NCI-H187 (cell line): ENCODE measurements at places on chromosomes 3 and 15.

DNA sequence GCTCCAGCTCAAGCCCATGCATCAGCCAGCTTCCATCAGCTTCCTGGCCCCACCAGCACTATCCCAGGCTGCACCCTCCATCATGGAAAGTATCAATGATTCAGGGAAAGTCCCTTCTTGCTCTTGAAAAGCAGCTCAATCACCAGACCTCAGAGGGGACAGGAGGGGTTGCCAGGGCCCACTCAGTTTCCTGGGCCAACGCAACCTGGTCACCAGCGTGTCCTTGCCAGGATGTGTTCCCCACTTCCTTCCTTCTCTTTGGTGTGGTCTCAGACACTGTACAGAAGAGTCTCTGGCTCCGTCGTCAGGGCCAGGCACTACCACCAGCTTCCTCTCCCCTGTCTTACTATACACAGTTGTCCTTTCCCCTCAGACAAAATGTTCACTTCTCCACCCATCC, 3.0 kb downstream of the HDC start:
- DNase-seq, result no peak

GRCh38 chr15:75327005-75327404, 8.9 kb upstream of the COMMD4 start:
- DNase-seq, result no peak

DNA sequence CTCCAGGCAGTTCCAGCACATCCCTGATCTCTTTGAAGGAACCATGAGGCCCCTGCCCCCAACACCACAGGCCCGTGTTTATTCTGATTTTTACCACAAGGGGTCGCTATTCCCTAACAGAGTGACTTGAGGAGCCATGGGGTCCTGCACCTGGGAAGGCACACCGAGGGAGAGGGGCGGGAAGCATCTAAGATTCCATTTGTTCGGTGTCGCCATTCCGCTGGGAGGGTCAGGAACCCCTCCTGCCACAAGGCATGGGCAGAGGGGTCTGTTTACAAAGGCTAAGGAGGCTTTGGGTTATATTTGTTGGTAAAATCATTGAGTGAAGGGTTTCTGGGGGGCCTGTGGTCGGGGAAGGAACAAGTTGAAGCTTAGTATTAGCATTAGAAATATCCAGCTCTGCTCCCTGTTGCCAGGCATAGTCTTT, 77.1 kb downstream of the WDR76 start:
- peak; percentile 4 for DNase-seq

DNA sequence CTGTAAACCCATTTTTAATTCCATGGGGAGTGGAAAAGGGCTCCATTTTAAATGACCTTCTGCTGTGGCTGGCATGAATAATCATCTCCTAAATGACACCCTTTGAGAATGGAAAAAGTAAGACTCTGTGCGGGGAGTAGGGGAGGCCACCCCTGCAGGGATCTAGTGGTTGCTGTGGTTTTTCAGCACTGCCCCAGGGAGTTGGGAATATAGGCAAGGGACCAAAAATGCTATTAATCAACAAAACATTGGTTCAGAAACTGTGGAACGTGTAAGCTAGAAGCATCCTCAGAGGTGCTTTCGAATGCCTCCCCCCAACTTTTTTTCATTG, 30.1 kb upstream of the ADAMTS7 start:
- no peak for DNase-seq

DNA sequence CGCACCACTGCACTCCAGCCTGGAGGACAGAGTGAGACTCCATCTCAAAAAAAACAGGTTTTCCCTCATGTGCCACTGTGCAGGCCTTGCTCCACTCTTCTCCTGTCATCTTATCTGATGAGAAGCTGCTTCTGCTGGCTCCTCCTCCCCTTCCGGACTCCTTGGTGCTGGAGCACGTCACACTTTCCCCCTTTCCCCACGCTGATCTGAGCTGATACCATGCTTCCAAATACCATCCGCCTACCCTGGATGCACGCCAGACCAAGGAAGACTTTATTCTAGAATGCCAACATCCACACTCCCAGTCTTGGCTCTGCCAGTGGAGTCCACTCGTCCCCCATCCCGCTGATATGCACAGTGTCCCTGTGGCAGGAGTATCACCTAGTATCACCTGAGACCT, 31.3 kb downstream of the HOMER2 start:
- DNase-seq, result no peak

GRCh38 chr3:132417695-132418411, 551 bp downstream of the DNAJC13 start:
- DNase-seq, result no peak

DNA sequence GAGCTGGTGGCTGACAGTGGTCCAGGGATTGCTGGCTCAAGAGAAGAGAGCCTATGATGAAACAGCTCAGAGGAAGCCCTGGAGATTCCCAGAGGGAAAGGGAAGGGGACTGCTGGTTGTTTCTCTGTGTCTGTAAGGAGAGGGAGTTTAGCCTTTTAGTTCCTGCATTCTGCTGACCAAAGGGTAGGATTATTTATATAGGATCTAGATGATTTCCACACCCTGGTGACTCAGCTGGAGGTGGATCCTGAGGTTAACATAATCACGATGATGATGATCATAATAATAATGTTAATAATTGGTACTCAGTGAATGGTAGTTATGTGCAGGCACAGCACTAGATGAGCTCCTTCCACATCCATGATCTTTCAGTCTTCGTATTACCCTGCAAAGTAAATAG, 144.9 kb downstream of the EPHB1 start:
- no peak for DNase-seq

DNA sequence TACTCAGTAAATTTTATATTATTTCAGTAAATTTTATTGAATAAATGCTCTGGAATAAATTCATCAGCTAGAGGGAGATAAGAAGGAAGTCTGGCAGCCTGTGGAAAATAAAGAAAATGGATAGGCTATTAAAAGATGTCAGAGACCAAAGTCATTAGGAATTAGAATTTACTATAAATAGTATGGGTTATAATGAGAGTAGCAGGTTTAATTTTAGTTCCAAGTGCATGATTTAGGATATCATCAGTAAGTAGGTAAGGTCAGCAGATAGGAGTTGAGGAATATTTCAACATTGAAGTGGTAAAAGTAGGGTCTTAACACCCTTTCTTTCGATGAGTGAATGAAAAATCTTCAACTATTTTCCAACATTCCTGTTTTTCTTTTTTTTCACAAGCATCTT, 64.6 kb downstream of the SNRPN start:
- no peak for DNase-seq

- DNase-seq, result no peak
Observed at GRCh38 chr3:167304077-167304476, 76.0 kb downstream of the ZBBX start.

GRCh38 chr3:14434126-14434497, 31.7 kb downstream of the SLC6A6 start:
- no peak for DNase-seq

DNA sequence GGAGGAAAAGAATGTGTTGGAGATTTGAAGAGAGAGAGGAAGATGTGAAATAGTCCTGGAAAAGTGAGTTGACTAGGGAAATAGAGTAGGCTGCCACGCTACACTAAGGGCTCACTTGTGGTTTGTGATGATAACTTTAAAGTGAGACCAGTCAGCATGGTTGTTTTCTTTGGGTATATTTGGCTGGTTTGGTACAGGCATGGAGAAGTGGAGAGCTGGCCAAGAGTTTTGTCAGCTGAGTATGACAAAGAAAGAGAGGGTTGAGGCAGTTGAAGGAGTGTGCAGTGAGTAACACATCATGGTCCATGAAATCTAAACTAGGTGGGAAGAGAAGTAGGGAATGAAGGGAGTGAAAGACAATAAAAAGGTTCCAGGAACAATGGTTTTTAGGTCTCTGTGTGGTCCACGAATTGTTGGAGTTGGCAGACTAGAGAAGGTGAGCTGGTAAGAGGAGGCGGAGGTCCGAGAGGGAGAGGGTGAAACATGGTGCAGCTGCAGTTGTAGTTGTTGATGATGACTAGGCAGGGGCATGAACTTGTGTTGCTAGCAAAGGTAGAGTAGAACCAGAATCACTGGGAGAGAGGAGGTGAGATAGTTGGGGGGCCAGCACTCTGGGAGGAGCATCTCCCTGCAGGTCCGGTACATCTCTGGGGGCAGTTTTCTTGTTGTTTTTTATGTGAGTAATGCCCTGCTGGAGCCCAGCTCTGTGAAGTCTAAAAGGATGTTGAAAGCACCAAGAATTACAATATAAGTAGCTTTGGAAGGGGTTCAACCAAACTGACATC, 21.0 kb downstream of the ZNF80 start:
- no peak for DNase-seq

- no peak for DNase-seq
Observed at GRCh38 chr15:87907676-87908446, 348.7 kb downstream of the NTRK3 start.

DNA sequence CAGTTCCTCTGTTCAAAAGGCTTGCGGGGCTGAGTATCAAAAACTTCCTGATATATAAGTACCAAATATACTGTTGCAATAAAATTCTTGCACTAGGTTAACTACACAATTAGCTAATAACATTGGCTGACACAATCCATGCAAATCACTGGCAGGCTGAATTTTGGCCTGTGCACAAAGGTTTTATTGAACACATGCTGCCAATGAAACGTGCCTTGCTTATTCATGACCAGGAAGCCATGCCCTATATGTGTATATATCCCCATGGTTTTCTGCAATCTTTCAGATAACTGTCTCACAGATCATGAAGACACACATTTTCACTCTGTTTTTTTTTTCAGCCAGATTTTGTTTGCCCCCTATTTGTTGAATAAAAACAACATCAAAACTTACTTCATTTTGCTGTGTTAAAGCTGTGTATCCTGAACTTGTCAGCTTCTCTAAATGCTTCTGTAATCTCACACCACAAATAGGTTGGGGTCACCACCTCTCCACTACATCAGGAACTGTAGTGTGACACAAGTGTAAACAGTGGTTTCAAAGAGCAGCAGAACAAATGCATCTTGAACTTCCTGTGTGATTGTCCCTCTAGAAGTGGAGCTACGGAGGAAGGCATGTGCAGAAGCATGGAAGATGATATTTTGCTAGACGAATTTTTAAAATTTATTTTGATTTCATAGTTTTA, 920.7 kb upstream of the NR2F2 start:
- DNase-seq, result peak; percentile 8

- DNase-seq, result no peak
Observed at GRCh38 chr3:185823078-185824044, 1.5 kb downstream of the IGF2BP2 start.

DNA sequence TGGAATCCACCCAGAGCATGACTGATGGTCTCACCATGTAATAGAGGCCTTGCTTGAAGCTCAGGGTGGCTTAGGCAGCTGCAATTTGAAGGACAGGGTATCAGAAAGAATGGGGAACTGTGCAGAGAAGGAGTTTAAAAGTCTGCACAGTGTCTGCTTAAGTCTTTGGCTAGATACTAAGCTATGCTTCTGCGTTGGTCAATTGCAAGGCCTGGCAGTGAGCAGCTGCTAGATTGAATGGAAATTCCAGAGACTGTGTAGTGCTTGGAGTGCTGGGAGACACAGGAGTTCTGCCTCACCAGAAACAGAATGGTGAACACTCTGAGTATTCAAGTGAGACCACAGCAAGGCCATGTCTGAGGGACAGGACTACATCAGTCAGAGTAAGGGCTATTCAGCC, 17.3 kb upstream of the ATP10A start:
- no peak for DNase-seq

DNA sequence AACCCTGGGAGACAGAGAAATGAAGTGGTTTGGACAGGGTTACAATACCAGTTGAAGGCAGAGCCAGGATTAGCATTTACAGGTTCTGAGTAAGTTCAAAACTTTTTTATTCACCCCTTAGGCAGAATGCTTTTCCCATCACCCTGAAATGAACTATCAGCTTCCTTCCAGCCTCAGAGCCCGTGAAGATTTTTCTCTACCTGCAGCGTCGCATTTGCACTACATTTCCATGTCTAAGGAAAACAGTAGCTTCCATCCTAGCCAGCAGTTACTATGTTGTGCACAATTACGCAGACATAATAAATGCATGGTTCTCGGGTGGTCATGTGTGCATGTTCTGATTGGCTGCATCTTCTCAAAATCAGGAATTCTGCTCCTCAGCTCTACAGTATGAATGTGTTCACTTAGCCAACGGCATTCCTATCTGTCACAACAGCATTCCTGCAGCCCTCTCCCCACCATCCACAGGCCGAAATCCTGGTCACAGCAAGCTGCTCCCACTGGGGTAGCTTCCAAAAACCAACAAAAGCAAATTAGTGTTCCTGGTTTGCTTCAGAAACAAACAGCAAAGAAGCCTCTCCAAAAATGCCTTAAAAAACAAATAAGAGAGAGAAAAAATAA, 510.8 kb upstream of the SEMA6D start:
- DNase-seq, result no peak

GRCh38 chr3:137205394-137206045, 247.7 kb downstream of the IL20RB start:
- no peak for DNase-seq

GRCh38 chr3:129732200-129732876, 125.9 kb upstream of the PLXND1 start:
- no peak for DNase-seq

DNA sequence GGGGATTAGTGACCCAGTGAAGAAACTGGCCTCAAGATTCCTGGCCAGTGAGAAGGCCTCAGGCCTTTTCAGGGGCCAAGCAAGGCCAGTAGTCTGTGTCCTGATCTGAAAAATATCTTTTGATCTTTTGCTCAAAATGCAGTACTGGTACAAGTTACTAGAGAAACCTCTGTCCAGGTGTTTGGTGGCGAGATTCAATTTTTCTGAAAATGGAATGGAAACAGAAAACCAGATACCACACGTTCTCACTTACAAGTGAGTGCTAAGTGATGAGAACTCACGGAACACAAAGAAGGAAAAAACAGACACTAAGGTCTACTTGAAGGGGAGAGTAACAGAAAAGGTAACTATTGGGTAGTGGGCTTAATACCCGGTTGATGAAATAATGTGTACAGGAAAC, 463.4 kb downstream of the ZIC1 start:
- no peak for DNase-seq

GRCh38 chr3:186213946-186214345, 105.1 kb upstream of the ETV5 start:
- DNase-seq, result no peak

- DNase-seq, result no peak
Observed at GRCh38 chr3:67981077-67981476, 326.7 kb upstream of the SUCLG2 start.

GRCh38 chr3:52385157-52385556, 59.7 kb downstream of the SEMA3G start:
- no peak for DNase-seq

DNA sequence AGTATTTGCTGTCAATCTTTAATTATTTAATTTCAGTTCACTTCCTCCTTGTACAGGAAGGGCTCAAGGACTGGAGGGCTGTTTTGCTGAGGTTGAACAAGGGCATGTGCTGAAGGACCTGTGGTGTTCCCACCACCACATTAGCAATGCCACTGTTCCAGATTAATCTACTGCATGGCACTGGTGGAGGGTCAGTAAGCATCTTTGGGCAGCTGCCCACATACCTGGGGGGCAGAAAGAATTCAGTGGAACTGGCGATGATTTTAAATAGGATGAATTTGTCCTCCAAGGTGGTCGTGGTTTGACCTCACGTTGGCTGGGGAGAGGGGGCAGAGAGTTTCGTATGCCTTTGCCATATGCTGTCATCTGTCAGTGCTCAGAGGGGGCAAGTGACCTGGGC, 244.8 kb downstream of the TLE3 start:
- no peak for DNase-seq

DNA sequence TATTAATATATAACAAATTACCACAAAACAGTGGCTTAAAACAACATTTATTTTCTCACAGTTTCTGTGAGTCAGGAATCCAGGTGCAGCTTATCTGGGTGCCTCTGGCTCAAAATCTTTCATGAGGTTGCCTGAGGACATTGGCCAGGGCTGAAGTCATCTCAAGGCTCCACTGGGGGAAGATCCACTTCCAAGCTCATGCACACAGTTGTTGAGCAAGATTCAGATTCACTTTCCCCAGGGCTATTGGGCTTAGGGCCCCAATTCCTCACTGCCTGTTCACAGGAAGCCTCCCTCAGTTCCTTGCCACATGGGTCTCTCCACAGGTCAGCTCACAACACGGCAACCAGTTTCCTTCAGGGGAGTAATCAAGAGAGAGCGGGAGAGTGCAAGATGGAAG, 35.0 kb downstream of the RFTN1 start:
- no peak for DNase-seq
